Temporal lobe (tissue), 4 donors: ENCODE measurements at places on chromosomes 11 and 22. TPM values are rescaled to one million over a fixed set of nuclear protein-coding genes. Genes with fewer than 3 reads are reported as not detected.

Gene DRICH1
- 0.49 TPM for total RNA-seq

Gene RHOD
- total RNA-seq = 0.49 TPM

Gene INSC
- total RNA-seq = not detected

Gene WNT7B
- total RNA-seq = 2.7 TPM

Gene ACRV1
- total RNA-seq = 0.25 TPM

Gene NFAM1
- total RNA-seq = 0.49 TPM

Gene KRTAP5-11
- total RNA-seq = not detected

Gene CCDC81
- total RNA-seq = 2.5 TPM

Gene TREH
- not detected for total RNA-seq

Gene KRTAP5-7
- not detected for total RNA-seq

Gene ANGPTL5
- total RNA-seq = 0.25 TPM

Gene CD6
- total RNA-seq = 0.74 TPM

Gene NCF4
- total RNA-seq = 0.74 TPM

Gene OR5P2
- total RNA-seq = not detected

Gene GRAMD1B
- 41.8 TPM for total RNA-seq

Gene PRSS23
- 19.9 TPM for total RNA-seq

Gene OR4S1
- total RNA-seq = not detected

Gene JAML
- 0.74 TPM for total RNA-seq

Gene AMPD3
- 0.98 TPM for total RNA-seq

Gene TUB
- 77.0 TPM for total RNA-seq
